ENCODE measurements at places on chromosomes 3 and 15.
A peak's percentile ranks its signal among the peaks of the same experiment; 100 is the strongest.

- DNase-seq: no peak
These were observed 115.3 kb downstream of the KCNH8 start for GRCh38 chr3:19263606-19264005.

DNA sequence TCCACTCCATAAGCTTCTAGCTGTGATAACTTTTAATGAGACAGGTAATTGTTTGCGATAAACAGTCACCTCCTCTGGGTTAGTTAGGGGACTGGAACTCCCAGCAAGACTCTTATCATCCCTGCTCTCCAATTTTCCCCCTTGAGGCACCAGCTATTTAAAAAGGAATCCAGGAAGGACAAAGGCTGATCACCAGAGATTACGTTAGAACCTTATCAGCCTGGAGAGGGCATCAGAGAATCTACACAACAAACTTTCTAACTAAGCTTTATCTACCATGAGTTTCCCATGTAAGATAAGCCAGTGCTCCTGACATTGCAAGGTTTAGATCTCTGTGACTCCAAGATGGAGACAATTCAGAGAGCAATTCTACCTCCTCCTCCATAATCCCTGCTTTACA is 31.3 kb downstream of the GPR176 start:
- DNase-seq: no peak

DNA sequence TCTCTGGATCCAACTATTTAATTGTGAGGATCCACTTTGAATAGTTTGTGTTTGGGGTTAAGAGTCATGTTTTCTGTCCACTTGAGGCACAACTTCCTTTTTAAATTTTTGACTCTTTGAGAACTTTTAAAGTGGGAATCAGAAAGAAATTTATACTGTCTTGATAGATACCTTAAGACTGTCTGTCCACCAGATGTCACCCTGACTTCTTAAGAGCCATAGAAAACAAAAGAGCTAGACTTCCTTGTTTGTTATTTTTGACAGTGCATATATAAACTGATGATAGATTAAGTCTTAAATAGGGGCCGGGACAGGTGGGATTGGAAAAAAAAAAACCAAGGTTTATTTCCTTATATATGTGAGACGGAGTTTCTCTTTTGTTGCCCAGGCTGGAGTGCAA is 52.1 kb upstream of the WDR72 start:
- peak; percentile 16 for DNase-seq

- DNase-seq: no peak
These were observed 81.9 kb downstream of the P2RY1 start for GRCh38 chr3:152916753-152917279.

- DNase-seq: no peak
These were observed 74.5 kb upstream of the BLM start for GRCh38 chr15:90642464-90643300.

GRCh38 chr15:58459560-58459959 is 27.8 kb downstream of the LIPC start:
- DNase-seq: no peak

Measured in NCI-H2081 (cell line).